ENCODE measurements at places on chromosomes 2 and 18. TPM values are rescaled to one million over a fixed set of nuclear protein-coding genes. Genes with fewer than 3 reads are reported as not detected.

INPP1 gene
- 16.4 TPM for polyA plus RNA-seq

VIL1 gene
- polyA plus RNA-seq, result not detected

HRH4 gene
- not detected for polyA plus RNA-seq

SLC4A3 gene
- polyA plus RNA-seq, result 0.93 TPM

FBLN7 gene
- polyA plus RNA-seq, result 5.1 TPM

HOXD9 gene
- polyA plus RNA-seq, result not detected

PTCD3 gene
- 59.3 TPM for polyA plus RNA-seq

GRB14 gene
- polyA plus RNA-seq, result 0.16 TPM

MAP3K19 gene
- not detected for polyA plus RNA-seq

KCNIP3 gene
- 0.32 TPM for polyA plus RNA-seq

BCL2 gene
- 1.5 TPM for polyA plus RNA-seq

ZAP70 gene
- not detected for polyA plus RNA-seq

ADAM23 gene
- 2.7 TPM for polyA plus RNA-seq

ABCB11 gene
- not detected for polyA plus RNA-seq

POTEC gene
- polyA plus RNA-seq, result not detected

LRRTM4 gene
- not detected for polyA plus RNA-seq

CCDC74A gene
- polyA plus RNA-seq, result 5.4 TPM

TWIST2 gene
- 85.2 TPM for polyA plus RNA-seq

SIGLEC15 gene
- 0.99 TPM for polyA plus RNA-seq

NTSR2 gene
- polyA plus RNA-seq, result not detected

HJURP gene
- polyA plus RNA-seq, result 28.3 TPM

All from fibroblast of lung (primary cell).